ENCODE measurements at places on chromosomes 11 and 22.

DNA sequence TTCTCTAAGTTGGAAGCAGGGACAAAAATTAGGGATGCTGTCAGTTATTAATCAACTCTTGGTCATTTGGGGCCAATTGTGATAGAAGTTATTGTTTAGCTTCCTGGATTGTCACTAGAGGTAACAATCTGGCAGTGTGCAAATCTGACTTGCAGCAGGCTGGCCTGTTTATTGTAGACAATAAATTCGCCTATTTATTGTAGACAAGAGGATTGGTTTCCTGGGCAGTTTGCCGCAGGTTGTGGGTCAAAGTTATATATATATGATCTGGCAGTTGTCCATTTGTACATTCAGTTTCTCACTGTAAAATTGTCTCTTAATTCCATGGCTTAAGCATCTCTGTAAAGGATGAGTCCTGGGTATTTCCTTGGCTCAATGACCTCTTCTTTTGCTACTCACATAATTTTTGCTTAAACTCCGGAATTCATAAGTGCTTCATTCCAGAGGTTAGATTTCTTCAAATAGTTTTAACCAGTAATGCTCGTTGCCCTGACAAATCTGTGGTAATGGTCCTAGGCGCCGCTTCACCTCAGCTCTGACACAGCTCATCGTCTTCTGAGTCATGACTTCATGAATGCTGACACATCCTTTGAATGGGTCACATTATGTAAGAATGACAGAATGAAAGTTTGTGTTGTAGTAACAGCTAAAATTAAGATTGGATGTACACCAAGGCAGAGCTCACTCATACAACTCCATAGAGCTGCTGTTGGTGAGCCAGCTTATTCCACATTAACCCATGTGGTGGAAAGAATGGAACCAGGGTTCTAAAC lies 7.8 kb upstream of the MMP3 start:
- peak; percentile 9 for DNase-seq

DNA sequence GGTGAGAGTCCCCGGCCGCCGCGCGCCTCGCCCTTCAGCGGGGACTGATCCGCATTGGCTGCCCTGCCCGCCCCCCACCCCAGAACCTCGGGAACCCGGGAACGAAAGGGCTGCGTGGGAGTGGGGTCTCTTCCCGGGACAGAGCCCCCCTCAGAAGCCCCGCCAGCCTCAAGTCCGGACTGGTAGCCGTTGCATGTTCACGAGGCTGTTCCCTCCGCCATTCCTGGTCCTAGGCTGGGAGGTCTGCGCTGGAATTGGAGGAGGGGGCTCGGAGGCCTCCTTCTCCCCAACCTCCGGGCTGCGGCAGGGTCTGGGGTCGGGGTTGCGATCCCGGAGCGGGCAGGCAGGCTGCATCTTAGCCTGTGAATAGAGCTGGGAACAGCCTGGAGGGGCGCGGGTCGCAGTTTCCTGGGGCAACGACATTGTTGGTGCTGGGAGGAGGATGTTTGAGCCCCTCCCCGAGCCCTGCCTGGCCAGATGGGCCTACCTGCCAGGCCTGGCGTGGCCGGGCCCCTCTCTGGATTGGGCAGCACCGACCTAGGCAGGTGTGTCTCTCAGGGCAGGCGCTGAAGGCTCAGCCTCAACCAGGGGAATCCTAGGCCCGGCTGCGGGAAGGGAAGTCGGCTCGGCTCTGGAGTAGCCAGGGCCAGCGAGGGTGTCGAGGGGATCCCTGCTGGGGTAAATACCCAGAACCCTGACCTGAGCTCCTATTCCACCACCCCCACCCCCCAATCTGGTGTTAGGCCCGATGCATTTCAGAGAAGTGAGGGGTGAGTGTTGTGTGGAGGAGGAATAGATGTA lies 670 bp downstream of the MAPK8IP1 start:
- no peak for DNase-seq

- no peak for DNase-seq
Observed at GRCh38 chr11:4704054-4704789, at the start of gene MMP26. Gene MMP26 (plus strand): TSS chr11:4704784.

- no peak for DNase-seq
Observed at GRCh38 chr22:49923445-49923844, 5.0 kb downstream of the CRELD2 start.
